ENCODE measurements at places on chromosomes 3 and 15.

GRCh38 chr3:194054540-194054939, 81.4 kb upstream of the HES1 start:
- DNase-seq = no peak

GRCh38 chr3:14822670-14823390, 4.1 kb downstream of the FGD5 start:
- no peak for DNase-seq

- no peak for DNase-seq
Measured at GRCh38 chr3:195870442-195870841, 37.9 kb downstream of the TNK2 start.

DNA sequence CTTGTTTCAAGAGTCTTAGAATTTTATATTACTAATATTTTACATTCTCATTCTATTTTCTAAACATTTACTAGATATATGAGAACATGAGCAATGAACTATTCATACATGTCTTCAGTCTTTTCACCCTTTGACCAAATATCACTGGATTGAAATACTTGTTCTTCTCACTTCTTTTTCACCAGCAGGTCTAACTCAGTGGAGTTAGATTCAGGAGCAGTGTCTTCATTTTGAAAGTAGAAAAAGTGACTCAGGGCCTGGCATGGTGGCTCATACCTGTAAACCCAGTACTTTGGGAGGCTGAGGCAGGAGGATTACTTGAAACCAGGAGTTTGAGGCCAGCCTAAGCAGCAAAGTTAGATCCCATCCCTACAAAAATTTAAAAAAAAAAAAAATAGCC, 70.8 kb downstream of the USP13 start:
- DNase-seq = no peak

- no peak for DNase-seq
Measured at GRCh38 chr3:73768524-73769308, 144.0 kb upstream of the PDZRN3 start.

DNA sequence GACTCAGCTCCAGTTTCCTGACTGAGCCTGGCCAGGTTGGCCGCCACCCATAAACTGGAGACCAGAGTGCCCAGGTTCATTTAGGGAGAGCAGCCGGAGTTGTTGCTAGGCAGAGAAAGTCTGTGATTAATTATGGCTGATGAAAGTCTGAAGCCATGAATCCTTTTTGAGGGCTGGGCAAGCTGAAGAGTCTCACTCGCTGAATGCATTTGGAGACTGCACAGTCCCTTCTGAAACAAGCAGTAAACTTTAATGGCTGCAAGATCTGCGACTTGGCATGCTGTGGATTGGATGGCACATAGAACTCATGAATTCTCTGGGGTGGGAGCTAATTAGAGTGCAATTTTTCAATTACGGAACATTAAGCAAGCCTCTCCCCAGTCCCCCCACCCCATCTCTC, 282.1 kb downstream of the RPLP1 start:
- no peak for DNase-seq

DNA sequence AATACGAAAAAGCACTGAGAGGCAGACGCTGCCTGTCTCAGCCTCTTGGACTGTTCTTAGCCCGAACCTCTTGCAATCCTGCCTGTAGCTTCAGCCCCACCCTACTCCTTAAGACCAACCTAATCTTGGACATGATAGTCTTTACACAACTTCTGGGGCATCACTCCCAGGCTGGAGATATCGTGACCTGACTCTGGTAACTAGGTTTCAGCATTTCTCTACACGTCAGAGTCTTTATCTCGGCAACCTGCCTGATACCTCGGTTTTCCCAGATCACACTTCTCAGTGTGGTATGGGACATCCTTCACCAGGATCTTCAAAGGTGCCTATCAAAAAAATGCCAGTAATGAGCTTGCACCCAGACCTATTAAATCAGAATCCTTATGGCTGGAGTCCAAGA, 590.2 kb upstream of the KCNMB2 start:
- DNase-seq = no peak

GRCh38 chr3:166837535-166837934, 542.6 kb downstream of the ZBBX start:
- peak; percentile 33 for DNase-seq

GRCh38 chr3:169842960-169843359, 26.8 kb downstream of the LRRC31 start:
- no peak for DNase-seq

GRCh38 chr15:43403616-43404015, 32.7 kb downstream of the TUBGCP4 start:
- no peak for DNase-seq

GRCh38 chr15:27989838-27990237, 109.3 kb downstream of the OCA2 start:
- no peak for DNase-seq

- DNase-seq = no peak
Measured at GRCh38 chr3:106176734-106177133, 307.9 kb upstream of the CBLB start.

DNA sequence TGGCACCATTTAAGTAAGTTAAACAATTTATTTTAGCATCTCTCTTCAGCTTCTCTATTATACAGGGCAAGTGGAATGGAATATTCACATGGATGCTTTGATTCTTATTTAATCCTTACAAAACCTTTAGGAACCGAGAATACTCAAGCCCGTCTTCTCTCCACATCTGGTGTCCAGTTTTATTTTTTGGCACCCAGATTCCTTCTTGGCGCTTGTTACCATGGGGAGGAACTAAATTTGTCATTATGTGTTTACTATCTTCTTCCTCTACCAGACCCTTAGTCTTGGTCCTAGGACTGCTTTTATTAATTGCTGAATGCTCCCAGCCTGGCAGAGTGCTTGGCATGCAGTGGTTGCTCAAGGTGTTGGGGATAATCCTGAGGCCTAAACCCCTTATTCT, 138.8 kb downstream of the CACNA2D3 start:
- DNase-seq = no peak

DNA sequence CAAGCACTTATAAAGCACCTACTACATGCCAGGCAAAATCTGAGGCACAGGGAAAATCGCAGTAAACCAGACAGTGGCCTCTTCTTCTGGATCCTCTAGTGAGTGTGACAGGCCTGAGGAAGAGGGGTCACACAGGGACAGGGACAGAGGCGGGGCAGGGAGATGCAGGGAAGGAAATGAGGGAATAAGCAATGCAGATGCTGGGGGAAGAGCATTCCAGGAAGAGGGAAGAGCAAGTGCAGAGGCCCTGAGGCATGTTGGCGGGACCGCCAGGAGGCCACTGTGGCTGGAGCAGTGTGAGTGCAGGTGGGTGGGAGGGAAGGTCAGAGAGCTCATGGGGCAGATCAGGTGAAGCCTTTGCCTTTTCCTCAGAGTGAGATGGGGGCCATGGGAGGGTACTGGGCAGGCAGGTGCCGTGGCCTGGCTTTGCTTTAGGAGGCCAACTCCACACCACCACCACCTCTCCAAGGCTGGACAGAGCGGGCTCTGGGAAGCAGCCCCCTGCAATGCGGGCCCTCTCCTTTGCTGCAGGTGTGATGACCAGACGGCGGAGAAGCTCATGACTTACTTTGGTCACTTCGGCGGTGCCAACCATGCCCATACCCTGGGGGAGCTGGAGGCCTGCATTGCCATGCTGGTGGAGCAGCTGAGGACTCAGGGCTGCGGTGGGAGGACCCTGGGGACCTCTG, 26.8 kb upstream of the GP9 start:
- DNase-seq = no peak

DNA sequence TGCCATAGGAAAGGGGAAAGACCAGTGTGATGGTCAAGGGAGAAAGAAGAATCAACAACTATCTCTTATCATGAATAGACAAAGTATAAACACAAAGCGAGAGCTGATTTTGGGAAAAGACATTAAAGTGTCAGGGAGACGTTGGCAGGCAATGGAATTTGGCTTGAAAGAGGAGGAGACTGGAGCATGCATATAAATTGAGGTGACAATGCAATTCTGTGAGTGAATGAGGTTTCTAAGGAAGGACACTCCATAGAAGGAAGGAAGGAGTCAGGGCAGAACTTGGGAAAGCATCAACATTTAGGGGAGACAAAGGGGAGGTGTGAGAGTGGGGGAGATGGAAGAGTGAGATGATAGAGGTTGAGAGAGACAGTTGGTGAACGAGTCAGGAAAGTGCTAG, 543.0 kb upstream of the TBL1XR1 start:
- DNase-seq = no peak

- DNase-seq = no peak
Measured at GRCh38 chr3:156522673-156523072, 32.2 kb downstream of the SSR3 start.

DNA sequence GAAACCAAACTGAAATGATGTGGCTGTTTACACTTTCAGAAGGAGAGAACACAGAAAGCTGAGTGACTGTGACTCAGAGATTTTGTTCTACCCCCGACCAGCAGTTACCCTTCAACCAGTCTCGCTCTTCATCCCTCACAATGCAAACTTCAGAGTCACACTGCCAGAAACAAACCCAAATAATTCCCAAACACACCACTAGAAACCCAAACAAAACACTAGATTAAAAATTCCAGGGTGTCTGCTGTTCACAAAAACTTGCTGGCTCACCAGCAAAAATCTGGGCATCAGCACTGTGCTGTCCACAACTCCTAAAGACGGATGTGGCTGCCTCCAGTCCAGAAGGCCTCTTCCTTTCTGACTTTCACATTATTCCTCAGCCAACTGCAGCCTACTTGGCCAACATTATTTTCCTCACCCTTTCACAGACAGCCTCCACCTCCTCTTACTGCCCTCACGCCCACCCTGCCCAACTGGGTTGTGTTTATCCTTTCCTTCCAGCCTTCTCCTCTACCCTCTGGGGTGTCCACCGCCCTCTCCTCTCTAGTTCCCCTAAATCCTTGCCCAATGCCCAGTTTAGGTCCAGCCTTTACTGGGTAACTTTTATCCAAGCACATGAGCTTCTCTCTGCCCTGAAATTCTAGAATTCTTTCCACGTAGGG, 71.4 kb downstream of the MECOM start:
- no peak for DNase-seq

GRCh38 chr15:36256404-36256807, 323.0 kb upstream of the CDIN1 start:
- no peak for DNase-seq

- DNase-seq = no peak
Measured at GRCh38 chr3:175107231-175107630, 248.1 kb downstream of the NAALADL2 start.

GRCh38 chr15:91522605-91523332, 330.7 kb upstream of the SLCO3A1 start:
- DNase-seq = no peak

- DNase-seq = no peak
Measured at GRCh38 chr15:82571722-82572222, 31.5 kb upstream of the RPS17 start.

DNA sequence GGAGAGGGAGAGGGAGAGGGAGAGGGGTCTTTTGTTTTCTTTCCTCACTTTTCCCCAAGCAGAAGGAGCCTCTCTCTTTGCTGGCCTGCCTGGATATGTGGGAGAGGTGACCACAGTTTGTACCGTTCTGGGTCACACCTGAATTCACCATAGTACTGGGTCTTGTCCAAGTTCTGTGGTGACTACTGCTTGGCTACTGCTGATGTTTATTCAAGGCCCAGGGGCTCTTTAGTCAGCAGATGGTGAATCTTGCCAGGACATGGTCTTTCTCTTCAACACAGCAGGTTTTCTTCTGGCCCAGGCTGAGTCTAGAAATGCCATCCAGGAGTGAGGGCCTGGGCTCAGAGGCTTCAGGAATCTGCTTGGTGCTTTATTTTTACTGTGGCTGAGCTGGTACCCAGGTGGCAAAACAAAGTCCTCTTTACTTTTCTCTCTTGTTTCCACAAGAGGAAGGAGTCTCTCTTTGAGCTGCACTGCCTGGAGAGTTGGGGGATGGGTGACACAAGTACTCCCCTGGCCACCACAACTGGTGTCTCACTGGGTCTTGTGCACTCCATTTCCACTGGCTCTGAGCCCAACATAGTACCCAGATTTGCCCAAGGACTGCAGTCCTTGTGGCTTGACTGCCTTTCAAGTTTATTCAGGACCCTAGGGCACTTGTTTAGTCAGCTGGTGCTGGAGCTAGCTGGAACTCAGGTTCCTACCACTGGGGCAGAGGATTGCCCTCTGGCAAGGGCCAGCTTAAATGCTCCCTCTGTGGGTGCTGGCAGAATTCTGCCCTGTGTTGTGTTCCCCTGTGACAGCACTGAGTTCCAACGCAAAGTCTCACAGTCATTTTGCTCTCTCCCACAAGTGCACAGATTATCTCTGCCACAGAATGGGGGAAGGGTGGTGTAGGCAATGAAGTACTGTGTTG, 16.8 kb upstream of the CCNDBP1 start:
- no peak for DNase-seq

- no peak for DNase-seq
Measured at GRCh38 chr3:10365316-10365715, 44.4 kb upstream of the SEC13 start.

- no peak for DNase-seq
Measured at GRCh38 chr3:10344147-10344943, 23.4 kb upstream of the SEC13 start.

- DNase-seq = peak; percentile 62
Measured at GRCh38 chr3:148379763-148380382, 317.8 kb upstream of the AGTR1 start.

DNA sequence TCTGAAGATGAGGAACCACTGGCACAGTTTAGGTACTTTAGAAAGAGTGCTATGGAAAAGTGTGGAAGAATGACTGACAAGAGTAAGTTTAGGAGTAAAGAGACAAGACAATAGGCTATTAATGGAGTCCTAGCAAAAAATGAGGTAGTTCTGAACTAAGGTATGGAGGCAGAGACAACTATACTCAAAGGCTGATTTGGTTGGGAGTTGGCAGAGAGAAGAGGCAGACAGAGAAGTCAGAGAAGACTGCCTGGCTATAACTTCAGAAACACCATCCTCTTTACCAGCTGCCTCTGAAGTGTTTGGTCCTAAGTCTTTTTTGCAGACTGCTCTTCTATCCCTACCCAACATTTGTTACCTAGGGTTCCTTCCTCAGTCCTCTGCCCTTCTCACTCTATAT, 19.2 kb downstream of the DYNC1LI1 start:
- DNase-seq = no peak

- DNase-seq = no peak
Measured at GRCh38 chr3:23430781-23431398, 227.8 kb downstream of the UBE2E2 start.

DNA sequence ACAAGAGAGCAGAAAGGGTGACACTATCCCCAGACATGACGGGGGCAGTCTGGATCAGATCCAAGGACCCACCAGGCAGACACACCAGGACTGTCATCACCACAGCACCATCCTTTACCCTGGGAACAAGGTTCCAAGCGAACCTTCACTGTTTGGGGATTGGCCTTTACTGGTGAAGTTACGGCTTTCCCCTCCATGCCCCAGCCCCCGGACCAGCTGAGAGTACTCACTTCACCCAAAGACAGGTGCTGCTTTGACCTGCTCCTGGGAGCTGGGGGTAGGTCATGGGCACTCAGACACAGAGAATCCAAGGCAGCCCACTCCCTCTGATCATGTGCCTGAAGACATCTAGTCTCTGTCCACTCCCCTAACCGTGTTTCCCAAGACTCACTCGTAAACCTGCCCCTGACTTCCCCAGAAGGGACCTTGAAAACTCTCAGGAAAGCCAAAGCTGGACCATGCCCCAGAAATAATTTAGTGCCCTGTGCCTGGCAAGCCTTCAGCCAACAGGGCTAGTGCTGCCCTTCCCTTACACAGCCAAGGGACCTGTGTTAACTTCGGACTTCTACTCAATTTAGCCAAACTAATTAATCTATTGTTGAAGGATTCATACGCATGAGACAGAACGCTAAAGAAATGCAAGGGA, 2.8 kb downstream of the RRP9 start:
- no peak for DNase-seq

- no peak for DNase-seq
Measured at GRCh38 chr3:63927422-63928280, 15.5 kb upstream of the SCAANT1 start.

GRCh38 chr15:78937132-78937739, 7.6 kb downstream of the CTSH start:
- DNase-seq = no peak

- DNase-seq = no peak
Measured at GRCh38 chr3:150412561-150413231, 4.6 kb downstream of the TSC22D2 start.

All from SHP77 (cell line).